ENCODE measurements at places on chromosomes 11 and 22. TPM values are rescaled to one million over a fixed set of nuclear protein-coding genes. Genes with fewer than 3 reads are reported as not detected.
A peak's percentile ranks its signal among the peaks of the same experiment; 100 is the strongest.

The OR5T2 gene
- total RNA-seq, result not detected

The OR51B4 gene
- total RNA-seq, result not detected

The CD151 gene
- total RNA-seq, result 23.1 TPM

GRCh38 chr11:66100272-66101065 lies 30.4 kb downstream of the PACS1 start:
- peaks cover 47% of the 10 kb centered on the region for H3K4me1 ChIP-seq
- no peaks in the 10 kb centered on the region for H3K27me3 ChIP-seq
- peak; percentile 85 for DNase-seq
- peak overlapping the region; percentile 77 for H3K4me3 ChIP-seq
- peaks cover 14% of the 10 kb centered on the region for H3K36me3 ChIP-seq

- no peaks in the 10 kb centered on the region for H3K36me3 ChIP-seq
- H3K4me3 ChIP-seq, result no peak overlapping the region
- no peaks in the 10 kb centered on the region for H3K4me1 ChIP-seq
- no peaks in the 10 kb centered on the region for H3K27me3 ChIP-seq
- H3K27ac ChIP-seq, result no peak overlapping the region
- no peak for DNase-seq
Observed at GRCh38 chr11:101323997-101324396, 194.4 kb upstream of the PGR start.

DNA sequence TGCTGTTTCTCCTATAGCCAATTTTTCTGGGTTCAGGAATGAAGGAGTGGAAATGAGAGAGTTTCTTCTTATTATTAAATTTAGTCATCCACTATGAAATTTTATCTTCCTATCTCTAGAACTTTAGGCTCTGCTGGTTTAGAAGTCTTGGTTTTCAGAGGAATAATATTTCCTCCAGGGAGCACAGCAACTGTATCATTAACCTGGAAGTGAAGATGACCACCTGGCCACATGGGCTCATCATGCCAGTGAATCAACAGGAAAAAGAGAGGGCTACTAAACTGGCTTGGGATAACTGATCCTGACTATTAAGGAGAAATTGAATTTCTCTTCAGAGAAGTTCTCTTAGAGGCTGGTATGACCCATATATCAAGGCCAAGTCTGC lies 44.4 kb downstream of the ADM start:
- no peak for DNase-seq
- no peaks in the 10 kb centered on the region for H3K36me3 ChIP-seq
- H3K27ac ChIP-seq, result no peak overlapping the region
- H3K27me3 ChIP-seq, result peaks cover 38% of the 10 kb centered on the region
- H3K4me1 ChIP-seq, result no peaks in the 10 kb centered on the region
- no peak overlapping the region for H3K4me3 ChIP-seq

- H3K36me3 ChIP-seq, result no peaks in the 10 kb centered on the region
- H3K4me1 ChIP-seq, result peaks cover 19% of the 10 kb centered on the region
- no peak overlapping the region for H3K4me3 ChIP-seq
Observed at GRCh38 chr11:65793625-65794400, 7.0 kb downstream of the OVOL1 start.

GRCh38 chr11:14218728-14219127 lies 140.3 kb downstream of the RRAS2 start:
- no peak overlapping the region for H3K27ac ChIP-seq
- no peak for DNase-seq
- H3K36me3 ChIP-seq, result no peaks in the 10 kb centered on the region
- H3K4me1 ChIP-seq, result no peaks in the 10 kb centered on the region
